NCI-H446 treated with DMSO at 0.1 percent for 48 hours (cell line): ENCODE measurements at places on chromosomes 5 and 9.

GRCh38 chr5:170633235-170634081 lies 129.6 kb downstream of the KCNIP1 start:
- no peak for DNase-seq

DNA sequence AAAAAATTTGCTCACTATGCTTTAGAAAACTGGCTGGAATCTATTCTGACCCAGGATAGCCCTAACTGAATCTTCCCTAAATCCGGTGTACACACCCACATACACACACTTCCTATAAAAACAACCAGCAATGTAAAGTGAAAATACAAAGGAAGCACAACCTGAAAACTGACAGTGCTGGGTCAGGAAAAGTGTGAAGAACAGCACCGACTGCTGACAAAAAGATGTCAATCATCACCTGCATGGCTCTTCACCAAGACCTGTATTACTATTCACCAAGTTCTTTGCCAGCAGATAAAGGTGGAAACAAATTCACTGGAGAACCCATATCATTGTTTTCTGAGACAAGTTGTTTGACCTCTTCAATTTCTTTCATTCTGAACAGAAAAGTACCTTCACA lies 293.8 kb upstream of the GRAMD2B start:
- DNase-seq: no peak

DNA sequence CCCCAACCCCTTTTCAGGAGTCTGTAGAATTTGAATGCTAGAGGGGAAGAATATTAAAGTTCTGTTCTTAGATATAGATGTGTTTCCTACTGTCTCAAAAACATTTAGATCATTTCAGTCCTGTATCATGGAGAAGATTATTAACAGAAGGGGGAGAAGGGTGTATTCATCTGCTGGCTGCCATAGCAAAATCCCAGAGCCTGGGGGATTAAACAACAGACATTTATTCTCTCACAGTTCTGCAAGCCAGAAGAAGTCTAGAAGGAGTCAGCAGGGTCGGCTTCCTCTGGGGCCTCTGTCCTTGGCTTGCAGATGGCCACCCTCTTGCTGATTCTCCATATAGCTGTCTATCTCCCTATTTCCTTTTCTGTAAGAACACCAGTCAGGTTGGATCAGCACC lies 150.1 kb upstream of the OTULINL start:
- DNase-seq: no peak

- DNase-seq: no peak
Measured at GRCh38 chr5:67693956-67694809, 497.6 kb upstream of the CD180 start.

DNA sequence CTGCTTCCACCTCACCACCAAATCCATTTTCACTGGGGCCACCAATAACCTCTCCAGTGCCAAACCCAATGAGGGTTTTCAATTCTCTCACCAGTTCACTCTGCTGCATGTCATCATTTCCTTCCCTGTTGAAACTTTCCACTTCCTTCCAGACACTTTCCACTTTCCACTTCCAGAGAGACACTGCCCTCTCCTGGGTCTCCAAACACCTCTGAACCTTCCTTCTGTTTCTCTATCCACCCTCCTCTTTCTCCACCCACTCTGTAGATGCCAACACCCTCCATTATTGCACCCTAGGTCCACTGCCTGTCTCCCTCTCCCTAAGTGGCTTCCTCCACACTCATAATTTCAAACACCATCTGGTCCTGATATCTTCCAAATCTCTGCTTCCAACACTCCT lies 39.6 kb downstream of the PDE6A start:
- no peak for DNase-seq

DNA sequence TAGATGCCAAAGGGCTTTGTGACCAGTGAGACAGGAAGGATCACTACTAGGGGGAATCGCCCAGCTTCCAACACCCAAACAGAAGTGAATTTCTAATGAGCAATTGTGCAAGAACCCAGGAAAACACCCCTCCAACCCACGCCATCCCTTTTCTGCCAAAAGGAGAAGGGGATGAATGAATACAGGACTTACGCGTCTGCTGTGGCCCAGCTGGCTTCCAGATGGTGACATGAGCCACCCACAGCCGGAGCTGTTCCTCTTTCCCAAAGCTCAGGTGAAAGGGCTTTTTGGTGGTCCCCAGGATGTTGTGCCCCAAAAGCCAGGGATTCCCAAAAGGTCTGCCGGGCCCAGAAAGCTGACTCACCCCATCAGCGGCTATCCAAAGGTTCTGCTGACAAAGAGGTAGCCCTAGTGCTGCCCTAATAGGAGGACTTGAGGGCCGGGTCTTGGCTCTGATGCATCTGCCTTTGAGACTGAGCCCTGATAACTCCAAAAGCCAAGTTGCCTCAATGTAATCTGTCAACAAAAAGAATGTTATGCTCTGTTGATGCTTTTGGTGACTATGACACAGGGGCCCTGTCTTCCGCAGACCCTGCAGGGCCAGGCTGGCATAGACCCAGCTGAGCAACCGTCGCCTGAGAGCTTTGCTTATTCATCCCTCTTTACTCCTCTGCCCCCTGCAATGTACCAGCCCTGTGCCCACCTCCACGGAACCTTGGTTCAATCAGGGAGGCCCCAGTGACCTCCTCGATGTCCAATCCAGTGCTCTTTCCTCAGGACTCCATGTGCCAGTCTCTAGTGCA lies 14.5 kb downstream of the GSN start:
- DNase-seq: peak; percentile 33

DNA sequence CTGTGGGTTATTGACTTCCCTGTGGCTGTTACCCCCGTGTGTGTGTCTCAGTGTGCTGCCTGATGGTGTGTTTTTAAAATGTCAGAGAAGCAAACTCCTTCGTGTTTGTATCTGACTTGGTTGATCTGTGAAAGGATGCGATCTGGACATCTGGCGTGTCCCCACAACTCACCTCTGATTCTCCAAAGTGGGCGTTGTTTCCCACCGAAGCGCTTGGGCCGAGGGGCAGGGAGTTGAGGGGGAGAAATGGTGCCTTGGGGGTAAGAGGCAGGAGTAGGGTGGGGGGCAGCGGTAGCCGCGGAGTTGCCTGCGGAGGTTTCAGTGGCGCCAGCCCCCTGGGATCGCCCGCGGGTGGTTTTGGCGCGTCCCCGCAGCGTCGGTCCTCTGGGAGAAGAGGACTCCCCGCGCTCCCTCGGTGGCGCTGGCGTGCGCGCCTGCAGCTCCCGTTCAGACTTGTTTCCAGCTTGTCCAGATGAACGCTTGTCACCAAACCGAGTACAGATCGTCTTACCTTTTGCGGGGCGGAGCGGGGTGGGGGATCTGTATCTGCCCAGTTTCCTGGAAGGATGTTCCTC lies 1.1 kb downstream of the MAST4 start:
- DNase-seq: no peak

- DNase-seq: no peak
Measured at GRCh38 chr5:22431406-22431805, 421.7 kb downstream of the CDH12 start.

- no peak for DNase-seq
Measured at GRCh38 chr9:38092200-38092524, 23.1 kb upstream of the SHB start.

DNA sequence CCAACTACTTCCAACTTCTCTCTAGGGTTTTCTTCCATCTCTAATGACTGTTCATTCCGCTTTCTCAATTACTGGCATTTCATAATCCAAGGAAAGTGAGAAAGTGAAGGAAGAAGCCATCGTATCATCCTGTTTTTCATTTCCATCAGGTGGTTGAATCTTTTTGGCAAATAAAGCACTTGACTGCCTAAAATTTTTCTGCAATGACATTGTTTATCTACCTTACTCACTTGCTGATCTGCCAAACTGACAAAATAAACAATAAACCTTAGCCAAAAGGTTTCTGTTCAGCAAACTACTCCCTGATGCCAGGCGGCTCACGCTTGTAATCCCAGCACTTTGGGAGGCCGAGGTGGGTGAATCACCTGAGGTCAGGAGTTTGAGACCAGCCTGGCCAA lies 18.4 kb downstream of the FNBP1 start:
- DNase-seq: no peak

DNA sequence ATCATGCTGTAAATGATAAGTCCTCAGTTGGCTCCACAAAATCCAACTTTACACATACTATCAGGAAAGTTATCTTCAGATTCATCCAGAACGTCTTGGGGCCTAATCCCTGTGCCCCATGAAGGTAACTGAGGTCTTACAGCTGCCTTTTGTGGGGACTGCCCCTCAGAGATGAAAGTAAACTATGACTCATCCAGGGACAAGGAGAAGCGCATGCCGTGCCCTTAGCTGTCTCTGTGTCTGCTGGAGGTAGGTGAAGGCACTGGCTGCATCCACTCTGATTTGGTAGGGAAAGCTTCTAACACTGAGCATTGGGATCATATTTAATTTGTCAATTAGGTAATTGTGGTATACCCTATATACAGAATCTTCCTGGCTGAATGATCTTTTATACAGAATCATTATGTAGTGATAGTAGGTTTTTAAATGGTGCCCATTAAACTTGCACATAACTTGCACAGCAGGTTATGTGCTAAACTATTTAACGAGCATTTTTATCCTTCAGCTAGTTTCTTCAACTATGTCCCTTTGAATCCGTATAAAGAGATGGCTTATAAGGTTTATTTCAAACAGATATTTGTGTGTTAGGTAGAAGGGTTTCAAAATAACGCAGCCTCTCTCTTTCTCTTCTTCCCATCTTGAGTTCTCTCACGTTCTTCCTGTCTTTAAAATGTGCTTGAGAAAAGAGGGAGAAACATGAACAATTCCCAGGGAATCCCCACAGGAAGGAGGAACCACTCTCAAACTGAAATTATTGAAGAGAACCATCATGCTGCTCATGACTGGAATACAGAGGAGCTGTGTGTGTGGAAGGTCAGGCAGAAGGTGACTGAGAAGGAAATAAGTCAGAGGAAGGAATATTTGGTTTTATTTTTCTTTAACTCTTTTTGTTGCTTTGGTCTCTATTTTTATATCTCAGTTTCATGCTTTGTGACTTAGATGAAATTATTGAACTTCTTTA lies 250.9 kb downstream of the CD180 start:
- no peak for DNase-seq

- no peak for DNase-seq
Measured at GRCh38 chr5:2261004-2261703, 378.4 kb upstream of the IRX4 start.

GRCh38 chr5:134568761-134569695 lies 43.6 kb downstream of the JADE2 start:
- no peak for DNase-seq
